Fibroblast of skin of left biceps (primary cell): ENCODE measurements at places on chromosomes 13 and 19.

DNA sequence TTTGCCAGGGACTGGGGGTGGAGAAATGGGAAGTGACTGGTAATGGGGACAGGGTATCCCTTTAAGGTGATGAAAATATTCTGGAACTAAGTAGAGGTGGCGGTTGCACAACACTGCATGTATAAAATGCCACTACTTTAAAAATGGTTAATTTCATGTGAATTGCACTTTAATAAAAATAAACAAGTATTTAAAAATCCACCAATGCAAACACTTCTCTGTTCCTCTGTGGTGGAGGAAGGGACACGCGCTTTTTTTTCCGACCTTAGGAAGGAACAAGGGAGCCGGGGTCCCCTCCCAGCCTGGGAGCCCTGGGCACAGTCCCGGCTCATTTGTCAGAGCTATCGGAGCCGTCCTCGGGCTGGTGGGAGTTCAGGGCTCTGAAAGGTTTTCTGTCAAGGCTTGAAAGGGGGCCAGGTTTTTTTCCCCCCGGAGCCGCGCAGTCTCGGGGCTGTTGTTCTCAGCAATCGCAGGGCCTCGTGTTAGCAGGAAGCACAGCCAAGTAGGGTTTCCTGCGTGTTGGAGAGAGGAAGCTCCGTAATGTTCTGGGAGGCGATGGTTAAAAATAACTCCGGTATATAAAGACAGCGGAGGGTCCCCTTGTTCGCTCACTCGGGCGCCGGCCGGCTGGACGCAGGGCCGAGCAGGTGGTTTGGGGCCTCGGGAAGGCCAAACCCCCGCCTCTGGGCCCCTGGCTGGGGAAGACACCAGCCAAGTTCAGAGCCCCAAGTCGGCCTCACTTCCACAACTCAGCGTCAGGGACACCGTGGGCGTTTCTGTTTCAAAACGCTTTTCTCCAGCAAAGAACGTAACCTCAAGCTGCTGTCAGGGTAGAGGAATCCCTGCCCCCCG is 41.2 kb upstream of the KLF2 start:
- DNase-seq = no peak

DNA sequence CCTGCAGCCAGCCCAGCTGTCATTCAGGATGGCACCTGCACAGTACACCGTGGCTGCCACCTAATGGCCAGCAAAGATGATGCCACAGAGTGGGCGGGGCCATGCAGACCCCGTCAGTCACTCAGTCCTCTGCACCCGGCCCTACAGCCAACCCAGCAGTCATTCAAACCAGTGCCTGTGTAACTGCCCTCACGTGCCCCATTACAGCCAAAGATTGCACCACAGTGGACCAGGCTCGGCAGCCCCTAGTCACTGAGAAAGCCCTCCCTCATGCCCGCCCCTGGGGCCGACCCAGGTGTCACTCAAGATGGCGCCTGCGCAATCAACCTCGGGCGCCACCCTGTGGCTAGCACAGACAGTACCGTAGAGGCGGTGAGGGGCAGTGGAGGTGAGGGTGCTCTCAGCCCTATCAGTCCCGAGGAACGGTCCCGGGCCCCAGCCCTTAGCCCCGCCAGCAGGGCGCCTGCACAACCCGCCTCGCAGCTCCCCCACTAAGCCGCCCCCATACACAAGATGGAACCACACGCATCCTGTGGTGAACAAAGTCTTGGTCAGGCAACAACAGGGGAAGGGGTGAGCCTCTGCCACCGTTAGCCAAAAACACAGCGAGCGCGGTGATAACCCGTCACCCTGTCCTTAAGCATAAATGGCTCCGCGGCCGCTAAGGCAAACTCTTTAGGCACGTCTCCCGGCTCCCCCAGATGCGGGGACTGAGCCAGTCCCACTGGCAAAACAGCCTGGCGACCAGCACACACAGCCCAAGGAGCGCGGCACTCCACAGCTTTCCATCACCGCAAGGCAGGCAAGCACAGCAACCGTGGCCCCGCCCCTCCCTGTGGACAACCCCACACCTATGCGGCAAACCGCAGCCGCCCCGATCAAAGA is 2.3 kb downstream of the PEG3 start:
- no peak for DNase-seq

DNA sequence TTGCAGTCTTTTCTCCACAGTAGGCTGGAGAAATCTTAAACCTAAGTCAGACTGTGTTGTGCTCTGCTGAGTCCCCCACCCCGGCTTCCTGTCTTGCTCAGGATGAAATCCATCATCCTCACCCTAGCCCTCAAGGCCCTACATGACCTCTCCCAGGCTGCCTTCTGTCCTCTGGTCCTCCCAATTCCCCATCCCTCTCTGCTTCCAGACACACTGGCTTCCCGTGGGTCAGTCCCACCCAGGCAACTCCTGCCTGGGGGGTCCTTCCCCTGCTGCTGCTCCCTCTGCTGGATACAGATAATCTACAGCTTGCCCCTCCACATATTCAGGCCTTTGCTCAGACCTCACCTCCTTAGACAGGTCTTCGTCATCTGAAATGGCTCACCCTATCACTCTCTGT is 18.4 kb upstream of the CBY2 start:
- no peak for DNase-seq

GRCh38 chr19:1140272-1141027 is 33.6 kb downstream of the SBNO2 start:
- DNase-seq = no peak

- DNase-seq = no peak
Measured at GRCh38 chr13:51588406-51588949, 4.2 kb downstream of the WDFY2 start.

DNA sequence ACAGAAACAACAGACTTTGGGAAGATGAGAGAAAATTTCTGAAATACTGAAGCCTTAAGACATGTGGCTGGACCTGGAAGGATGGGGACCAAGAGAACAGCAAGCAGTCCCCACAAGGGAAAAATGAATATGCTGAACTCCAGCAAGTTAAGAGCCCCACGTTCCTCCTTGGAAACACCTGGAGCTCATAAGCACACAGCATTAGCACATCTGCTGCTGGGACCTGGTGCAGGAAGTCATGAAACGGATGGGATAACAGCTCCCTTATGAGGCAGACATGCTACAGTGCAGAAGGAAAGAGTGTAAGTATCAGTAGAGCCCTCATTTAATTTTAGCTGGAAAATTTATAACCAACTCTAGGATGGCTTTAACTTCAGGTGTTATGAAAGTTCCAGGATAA is 67.3 kb downstream of the SLC15A1 start:
- no peak for DNase-seq

- no peak for DNase-seq
Measured at GRCh38 chr19:18306888-18307260, 16.0 kb downstream of the LSM4 start.

GRCh38 chr13:38905861-38906260 is 84.8 kb downstream of the STOML3 start:
- no peak for DNase-seq

GRCh38 chr13:29706923-29707322 is 111.4 kb upstream of the SLC7A1 start:
- DNase-seq = no peak

DNA sequence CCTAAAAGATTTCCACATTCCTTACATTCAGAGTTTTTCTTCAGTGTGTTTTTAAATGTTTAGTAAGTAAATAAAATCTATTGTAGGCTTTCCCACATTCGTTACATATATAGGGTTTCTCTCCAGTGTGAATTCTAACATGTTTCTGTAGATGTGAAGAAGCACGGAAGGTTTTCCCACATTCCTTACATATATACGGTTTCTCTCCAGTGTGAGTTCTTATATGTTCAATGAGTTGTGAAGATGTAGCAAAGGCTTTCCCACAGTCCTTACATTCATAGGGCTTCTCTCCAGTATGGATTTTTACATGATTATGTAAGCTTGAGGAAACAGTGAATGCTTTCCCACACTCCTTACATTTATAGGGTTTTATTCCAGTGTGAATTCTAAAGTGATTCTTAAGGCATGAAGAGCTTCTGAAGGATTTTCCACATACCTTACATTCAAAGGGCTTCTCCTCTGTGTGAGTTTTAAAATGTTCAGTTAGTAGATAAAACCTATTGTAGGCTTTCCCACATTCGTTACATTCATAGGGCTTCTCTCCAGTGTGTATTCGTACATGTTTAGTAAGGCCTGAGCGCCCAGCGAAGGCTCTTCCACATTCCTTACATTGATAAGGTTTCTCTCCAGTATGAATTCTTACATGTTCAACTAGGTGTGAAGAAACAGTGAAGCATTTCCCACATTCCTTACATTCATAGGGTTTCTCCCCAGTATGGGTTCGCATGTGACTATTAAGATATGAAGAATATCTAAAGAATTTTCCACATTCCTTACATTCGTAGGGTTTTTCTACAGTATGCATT is 18.2 kb downstream of the ZNF121 start:
- no peak for DNase-seq

DNA sequence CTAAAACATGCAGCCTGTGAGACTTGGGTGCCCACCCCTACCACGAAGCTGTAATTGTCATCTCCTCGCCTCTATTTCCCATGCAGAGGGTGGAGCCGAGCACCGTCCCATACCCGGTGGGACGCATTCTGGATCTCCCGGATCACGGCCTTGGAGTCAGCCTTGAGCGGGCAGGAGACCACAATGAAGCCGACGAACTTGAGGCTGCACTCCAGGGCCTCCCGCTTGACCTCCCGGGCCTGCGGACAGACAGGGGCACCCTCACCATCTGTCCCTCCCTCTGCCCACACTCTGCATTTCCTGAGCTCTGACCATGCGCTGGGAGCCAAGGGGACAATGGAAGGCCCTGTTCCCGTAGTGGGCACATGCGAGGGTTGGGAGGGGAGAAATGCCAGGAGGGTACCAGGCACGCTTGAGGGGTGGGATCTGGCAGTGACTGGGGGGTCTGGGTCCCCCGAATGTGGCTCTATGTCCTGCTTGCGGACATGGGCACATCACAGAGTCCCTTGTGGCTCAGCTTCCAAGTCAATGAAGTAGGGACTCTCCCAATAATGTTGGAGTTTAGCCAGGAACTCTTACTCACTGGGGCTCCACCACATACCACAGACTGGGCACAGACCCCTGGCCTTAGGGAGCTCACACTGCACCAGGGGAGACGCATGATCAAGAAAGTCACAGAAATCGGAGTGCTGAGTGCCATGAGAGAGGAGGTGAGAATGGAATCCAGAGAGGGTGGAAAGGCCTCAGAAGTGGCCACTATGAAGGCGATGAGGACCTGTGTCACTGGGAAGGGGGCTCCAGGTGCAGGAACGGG is 9.2 kb upstream of the GMIP start:
- no peak for DNase-seq

DNA sequence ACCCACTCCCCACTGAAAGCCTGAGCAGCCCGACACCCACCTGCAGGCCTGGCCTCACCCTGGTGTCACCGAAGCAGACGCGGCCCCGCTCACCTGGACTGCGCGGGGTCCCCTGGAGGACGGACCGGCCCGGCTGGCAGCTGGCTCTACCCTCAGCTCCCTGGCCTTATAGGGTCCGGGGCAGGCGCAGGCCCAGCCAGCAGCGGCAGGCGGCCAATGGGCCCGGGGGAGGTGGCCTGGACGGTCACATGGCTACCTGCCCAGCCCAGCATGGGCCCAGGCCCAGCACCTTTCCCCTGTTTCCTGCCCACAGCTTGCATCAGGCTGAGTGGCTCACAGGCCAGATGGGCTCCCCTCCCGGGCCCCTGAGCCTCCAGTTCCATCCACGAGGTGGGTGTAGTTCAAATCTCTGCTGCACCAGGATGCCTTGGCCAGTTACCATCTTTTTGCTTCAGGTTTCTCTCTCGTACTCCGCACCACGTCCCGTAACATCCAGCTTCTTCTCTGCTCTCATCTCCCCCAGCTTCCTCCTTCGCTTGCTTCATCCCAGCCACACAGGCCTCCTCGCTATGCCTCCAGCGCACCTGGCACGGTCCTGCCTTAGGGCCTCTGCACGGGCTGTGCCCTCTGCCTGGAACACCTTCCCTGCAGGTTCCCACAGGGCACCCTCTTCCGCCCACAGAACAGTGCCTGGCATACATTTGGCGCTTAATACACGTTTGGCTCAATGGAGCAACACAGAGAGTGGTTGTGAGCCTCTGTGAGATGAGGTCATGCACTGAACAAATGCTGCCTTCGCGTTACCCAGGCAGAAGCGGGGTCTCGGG is at the start of gene PLIN4:
PLIN4 (minus strand) TSS at position 142 of the 827 bp plus-strand sequence. CDS start 214 bp downstream, outside the sequence.
- peak; percentile 4 for DNase-seq
